ENCODE measurements at places on chromosomes 11 and 22.

- no peak for DNase-seq
Measured at GRCh38 chr11:40280159-40281051, 1179.0 kb downstream of the LRRC4C start.

GRCh38 chr22:49417833-49418232, 409.8 kb downstream of the BRD1 start:
- no peak for DNase-seq

GRCh38 chr11:8533332-8533731, 60.7 kb downstream of the STK33 start:
- DNase-seq: no peak

GRCh38 chr22:42184852-42185251, 54.2 kb upstream of the CYP2D6 start:
- no peak for DNase-seq

DNA sequence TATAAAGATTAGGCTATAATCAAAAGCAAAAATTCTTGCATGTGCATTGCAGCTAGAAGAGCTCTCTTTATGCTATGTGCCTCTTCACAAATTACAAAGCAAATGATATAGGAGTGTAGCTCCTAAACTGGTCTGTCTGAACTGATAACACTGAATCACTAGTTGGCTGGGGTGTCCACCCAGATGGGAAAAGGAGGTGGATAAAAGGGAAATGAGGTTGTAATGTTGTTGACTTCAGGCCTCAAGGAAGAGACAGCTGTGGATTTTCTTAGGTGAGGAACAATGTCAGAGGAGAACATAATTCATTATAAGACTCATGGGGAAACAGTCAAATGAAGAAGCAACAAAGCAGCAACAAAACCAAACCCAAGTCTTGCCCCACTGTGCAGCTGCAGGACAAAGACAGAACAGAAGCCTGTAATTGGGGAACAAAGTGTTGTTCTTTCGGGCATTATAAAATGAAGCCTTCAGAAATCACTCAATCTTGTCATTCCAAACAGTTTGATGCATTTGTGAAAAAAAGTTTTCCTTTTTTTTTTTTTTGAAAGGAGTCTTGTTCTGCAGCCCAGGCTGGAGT, 130.1 kb upstream of the DDI1 start:
- no peak for DNase-seq

- DNase-seq: no peak
Measured at GRCh38 chr11:36460220-36460619, 49.9 kb downstream of the TRAF6 start.

DNA sequence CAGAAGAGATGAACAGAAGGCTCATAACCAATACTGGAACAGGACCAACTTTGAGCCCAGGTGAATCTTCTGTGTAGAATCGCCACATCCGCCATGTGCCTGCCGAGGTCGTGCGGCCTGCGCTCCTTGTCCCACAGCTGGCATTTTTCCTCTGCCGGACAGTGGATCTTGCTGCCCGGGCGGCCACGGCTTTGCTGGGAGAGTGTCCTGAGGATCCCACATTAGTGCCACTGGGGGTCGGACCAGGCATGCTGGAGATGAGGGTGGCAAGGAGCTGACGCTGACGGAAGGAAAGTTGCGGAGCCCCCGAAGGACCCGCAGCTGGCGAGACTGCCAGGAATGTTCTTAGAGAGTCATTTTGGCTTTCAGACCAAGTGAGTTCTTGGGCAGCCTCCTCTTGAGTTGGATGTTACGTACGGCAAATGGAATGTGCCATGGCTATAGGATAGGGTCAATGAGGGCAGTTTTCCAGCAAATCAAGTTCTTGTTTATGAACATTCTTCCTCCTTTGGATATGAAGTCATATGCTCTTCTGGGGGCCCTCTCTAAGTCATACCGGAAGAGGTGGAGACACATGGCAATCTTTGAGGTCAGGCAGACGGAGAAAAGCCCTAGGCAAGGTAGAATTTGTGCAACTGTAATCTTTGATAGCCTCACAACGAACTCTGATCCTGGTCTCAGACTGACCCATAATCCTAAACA, 57.4 kb upstream of the NUP160 start:
- no peak for DNase-seq

- DNase-seq: no peak
Measured at GRCh38 chr11:14455648-14456430, 43.8 kb downstream of the COPB1 start.

- no peak for DNase-seq
Measured at GRCh38 chr22:34395370-34395769, 475.1 kb upstream of the LARGE1 start.

GRCh38 chr11:120303004-120303637, 22.0 kb upstream of the TLCD5 start:
- DNase-seq: peak; percentile 22

- no peak for DNase-seq
Measured at GRCh38 chr22:32528984-32529982, 54.7 kb downstream of the FBXO7 start.

- no peak for DNase-seq
Measured at GRCh38 chr11:2464451-2465165, 19.8 kb downstream of the KCNQ1 start.

GRCh38 chr22:22884010-22884887, 3.4 kb upstream of the IGLL5 start:
- DNase-seq: no peak

DNA sequence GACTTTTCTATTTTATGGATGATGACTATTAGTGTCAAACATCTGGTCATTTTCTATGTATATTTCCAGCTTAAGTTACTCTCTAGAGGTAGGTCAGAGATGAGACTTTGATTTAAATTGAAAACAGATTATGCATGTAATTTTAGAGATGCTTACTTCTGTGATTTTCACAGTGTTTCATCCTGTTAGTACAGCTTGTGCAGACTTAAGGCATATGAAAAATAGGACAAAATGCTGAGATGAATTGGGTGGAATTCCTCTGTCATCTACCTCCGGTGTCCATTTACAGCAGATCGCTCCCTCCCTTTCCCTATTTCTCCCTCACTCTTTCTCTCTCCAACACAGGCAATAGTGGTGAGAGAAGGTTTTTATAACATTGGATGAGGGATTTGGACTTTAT, 14.1 kb downstream of the JAM3 start:
- DNase-seq: no peak

- no peak for DNase-seq
Measured at GRCh38 chr11:66068923-66069714, 953 bp upstream of the PACS1 start.

GRCh38 chr11:61916737-61917333, 531 bp downstream of the RAB3IL1 start:
- DNase-seq: no peak

- no peak for DNase-seq
Measured at GRCh38 chr22:17842386-17842785, 68.1 kb upstream of the BID start.

DNA sequence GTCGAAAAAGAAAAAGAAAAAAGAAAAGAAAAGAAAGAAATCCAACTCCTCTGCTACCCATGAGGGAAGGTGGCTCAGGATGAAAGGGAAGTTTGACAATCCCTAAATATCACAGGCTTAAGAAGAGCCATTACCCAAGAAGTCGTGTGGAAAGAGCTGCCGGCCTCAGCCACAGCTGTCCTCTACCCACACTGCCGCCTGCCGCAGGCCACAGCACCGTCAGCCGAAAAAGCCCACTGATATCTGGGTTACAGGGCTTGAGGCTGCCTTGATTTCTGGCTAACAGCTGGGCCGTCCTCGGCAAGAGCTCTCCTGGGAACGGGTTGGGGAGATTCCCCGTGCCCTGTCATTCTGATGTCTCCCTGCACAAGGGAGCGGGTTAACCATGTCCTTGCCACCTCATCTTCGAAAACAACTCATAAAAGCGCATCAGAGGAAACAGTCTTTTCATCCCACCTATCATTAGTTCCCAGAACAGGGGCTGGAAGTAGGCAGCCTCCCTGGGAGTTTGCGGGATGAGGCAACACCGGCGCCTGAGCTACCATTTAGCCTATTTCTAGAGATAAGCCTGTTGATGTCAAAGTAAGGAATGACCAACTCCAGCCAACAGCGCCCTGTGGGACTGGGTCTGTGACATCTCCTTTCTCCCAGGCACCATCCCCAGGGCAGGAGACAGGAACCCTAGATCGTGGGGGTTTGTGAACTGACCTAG, 21.8 kb upstream of the SNX32 start:
- DNase-seq: no peak

DNA sequence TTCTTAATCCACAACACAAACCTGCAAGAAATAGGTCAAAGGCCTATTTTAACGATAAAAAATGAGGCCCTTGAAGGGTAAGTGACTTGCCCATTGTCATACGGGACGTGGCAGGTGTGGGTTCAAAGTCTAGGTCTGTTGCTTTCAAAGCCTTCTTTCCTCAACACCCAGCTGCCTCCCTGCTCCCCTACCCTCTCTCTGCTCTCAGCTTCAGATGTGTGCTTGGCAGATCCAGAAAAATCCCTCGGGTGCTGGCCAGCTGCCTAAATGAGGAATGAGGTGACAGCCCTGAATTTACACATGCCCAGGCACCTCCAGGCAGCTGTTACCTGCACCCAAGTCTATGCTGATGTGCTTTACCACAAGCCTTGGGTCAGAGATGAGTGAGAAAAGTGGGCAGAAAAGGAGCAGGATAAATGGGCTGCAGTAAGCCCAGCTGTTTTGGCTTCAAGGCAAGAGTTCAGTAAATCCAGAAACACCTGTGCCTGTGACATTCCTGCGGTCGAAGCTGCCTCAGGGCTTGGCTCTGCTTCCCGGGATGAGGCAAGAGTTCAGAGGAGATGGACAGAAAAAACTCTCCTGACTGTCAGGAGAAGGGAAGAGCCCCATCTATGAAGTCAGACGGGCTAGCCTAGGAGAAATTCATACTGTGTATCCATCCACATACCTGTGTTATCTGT, 49.9 kb upstream of the LDLRAD3 start:
- DNase-seq: no peak

GRCh38 chr11:100716838-100717237, 29.8 kb downstream of the ARHGAP42 start:
- no peak for DNase-seq

- DNase-seq: no peak
Measured at GRCh38 chr11:124081483-124081882, 33.8 kb upstream of the VWA5A start.
